ENCODE measurements at places on chromosomes 3 and 15.

GRCh38 chr3:171874251-171874681 is 31.1 kb downstream of the TMEM212 start:
- DNase-seq, result no peak

GRCh38 chr15:34366271-34367065 is 528 bp downstream of the LPCAT4 start:
- peak; percentile 35 for DNase-seq

- no peak for DNase-seq
Observed at GRCh38 chr15:64865998-64866520, 24.3 kb downstream of the PLEKHO2 start.

GRCh38 chr15:101088788-101089578 is 162.9 kb downstream of the CHSY1 start:
- DNase-seq, result peak; percentile 53

- no peak for DNase-seq
Observed at GRCh38 chr3:142224482-142225072, 808 bp downstream of the GK5 start.

DNA sequence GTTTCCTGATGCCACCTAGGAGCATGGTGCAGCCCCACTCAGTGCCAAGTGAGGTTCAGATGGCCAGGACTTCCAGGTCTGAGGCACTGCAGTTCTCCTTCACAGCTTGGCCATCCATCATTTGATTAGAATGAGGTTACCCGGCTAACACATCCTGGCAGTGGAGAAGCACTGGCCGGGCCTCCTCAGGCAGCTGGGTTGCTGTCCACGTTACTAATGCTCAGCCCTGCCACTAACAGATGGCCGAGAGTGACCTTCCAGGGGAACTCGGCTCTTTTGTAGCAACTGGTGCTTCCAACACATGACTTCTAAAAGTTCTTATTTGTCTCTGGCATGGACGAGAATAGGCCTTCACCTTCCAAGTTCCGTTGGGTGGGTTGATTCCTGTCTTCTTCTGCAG is 204.6 kb upstream of the CFAP20DC start:
- DNase-seq, result no peak

- no peak for DNase-seq
Observed at GRCh38 chr15:58489289-58490085, 57.7 kb downstream of the LIPC start.

GRCh38 chr15:29770796-29771195 is 51.5 kb downstream of the TJP1 start:
- DNase-seq, result no peak

- no peak for DNase-seq
Observed at GRCh38 chr3:155211266-155211665, 82.2 kb downstream of the STRIT1 start.

DNA sequence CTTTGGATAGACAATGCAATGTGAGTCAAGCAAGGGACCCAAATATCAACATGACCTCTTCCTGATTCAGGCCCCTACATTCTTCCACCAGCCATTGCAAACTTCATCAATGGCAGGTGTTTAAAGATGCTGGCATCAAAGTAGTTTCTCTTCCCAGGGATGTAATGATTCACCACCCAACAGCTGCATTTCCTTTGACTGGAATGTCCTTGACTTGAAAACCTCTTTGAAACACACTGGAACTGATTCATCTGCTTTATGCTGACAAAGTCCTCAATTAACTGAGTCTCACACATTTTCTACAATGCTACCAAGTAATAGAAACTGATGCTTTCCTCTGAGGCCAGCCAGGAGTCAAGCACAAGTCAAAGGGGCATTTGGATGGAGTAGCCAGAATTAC is 385.5 kb downstream of the GBE1 start:
- no peak for DNase-seq

DNA sequence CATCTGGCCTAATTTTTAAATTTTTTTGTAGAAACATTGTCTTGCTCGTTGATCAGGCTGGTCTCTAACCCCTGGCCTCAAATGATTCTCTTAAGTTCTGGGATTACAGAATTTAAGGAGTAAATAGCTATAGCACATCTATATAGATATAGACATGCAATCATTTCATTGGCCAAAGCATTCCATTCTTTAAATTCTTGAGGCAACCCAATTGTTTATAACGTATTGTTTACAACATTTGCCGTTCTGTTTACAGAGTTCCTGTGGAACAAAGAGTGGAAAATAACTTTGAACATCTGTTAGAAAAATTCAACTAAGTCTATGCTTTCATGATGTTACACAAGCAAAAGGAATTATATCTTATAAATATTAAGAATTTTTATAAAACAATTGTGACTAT is 205.2 kb upstream of the ROBO2 start:
- no peak for DNase-seq

DNA sequence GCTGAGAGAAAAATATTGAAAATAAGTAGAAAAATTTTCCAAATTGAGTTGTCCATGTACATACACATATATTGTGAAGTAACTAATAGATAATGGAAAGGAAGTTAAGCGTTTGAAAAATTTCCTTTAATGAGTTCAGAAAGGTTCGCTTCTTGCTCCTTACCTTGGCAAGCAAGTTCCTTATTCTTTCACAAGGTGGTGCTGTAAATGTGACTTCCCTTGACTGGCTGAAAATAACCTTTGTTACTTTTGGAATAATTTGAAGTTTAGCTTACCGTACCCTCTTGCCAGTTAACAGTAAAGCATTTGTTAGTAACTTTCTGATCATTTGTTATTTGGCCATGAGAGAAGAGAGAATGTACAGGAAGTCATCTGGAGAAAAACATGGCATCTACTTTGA is 41.6 kb downstream of the PYDC2 start:
- no peak for DNase-seq

- no peak for DNase-seq
Observed at GRCh38 chr15:31295658-31296057, 31.0 kb upstream of the KLF13 start.

- DNase-seq, result no peak
Observed at GRCh38 chr3:134766290-134766689, 28.8 kb upstream of the EPHB1 start.

DNA sequence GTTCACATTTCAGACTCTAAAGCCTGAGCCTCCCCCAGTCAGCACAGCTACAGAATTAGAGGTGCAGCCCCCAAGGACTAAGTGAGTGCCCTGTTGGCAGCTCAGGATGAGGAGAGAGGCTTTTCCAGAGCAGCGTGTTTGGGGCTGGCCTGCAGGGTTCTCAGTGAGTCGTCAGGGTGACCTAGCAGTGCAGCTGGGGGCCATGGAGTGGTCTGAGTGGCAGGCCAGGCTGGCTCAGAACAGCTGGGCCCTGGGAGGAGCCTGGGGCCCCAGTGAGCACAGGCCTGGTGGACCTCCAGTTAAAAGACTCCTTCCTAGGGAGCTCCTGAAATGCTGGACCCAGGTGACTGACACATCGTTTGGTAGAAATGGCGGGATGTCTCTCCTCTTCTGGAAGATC is 108.3 kb downstream of the SLC49A4 start:
- no peak for DNase-seq

GRCh38 chr3:71303627-71304200 is 279.8 kb downstream of the FOXP1 start:
- DNase-seq, result no peak

GRCh38 chr3:180421721-180422120 is 180.2 kb upstream of the TTC14 start:
- no peak for DNase-seq

GRCh38 chr15:73079565-73079964 is 27.3 kb downstream of the NEO1 start:
- no peak for DNase-seq

GRCh38 chr3:65625305-65625704 is 413.4 kb downstream of the MAGI1 start:
- no peak for DNase-seq

- no peak for DNase-seq
Observed at GRCh38 chr3:190552969-190553759, 39.3 kb downstream of the IL1RAP start.

- no peak for DNase-seq
Observed at GRCh38 chr15:44736181-44736765, at the start of gene TRIM69. Gene TRIM69, plus strand, starts transcription at chr15:44736528. Its CDS starts 177 bp downstream, at chr15:44736705.

DNA sequence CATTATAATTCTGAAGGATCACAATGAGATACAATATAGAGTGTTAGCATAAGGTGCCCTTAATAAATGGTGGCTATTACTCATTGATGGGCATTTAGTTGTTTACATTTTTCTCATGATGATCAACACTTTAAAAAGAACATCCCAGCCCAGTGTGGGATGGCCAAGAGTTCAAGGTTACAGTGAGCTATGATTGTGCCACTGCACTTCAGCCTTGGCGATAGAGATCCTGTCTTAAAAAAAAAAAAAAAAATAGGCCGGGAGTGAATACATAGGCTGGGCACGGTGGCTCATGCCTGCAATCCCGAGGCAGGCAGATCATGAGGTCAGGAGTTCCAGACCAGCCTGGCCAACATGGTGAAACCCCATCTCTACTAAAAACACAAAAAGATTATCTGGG is 1.6 kb upstream of the FXR1 start:
- no peak for DNase-seq

GRCh38 chr3:43218921-43219320 is 67.4 kb upstream of the SNRK start:
- DNase-seq, result no peak

DNA sequence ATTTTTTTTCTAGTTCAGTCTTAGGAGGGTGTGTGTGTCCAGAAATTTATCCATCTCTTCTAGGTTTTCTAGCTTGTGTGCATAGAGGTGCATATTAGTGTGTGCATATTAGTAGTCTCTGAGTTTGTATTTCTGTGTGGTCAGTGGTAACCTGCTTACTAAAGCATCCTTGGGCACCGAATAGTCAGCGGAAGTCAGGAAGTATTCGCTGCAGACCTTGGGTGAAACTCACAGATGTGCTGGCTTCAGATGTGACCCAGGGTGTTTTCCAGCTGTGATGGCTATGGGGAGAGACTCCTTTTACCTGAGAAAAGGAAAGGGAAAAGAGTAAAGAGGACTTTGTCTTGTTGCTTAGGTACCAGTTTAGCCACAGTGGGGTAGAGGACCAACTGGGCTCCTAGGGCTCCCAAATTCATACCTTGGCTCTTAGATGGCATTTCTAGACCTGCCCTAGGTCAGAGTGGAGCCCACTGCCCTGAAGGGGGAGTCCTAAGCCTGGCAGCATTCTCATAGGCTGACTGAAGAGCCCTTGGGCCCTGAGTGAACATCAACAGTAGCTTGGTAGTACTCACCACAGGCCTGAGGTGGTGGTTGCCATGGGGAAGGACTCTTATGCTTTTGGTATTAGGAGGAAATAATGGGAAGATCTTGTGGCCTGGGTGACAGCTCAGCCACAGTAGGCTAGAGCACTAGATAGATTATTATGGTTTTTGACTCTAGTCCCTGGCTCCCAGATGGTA is 286.0 kb upstream of the ZPLD1 start:
- DNase-seq, result no peak

- DNase-seq, result no peak
Observed at GRCh38 chr3:16801223-16801622, 83.5 kb upstream of the PLCL2 start.

DNA sequence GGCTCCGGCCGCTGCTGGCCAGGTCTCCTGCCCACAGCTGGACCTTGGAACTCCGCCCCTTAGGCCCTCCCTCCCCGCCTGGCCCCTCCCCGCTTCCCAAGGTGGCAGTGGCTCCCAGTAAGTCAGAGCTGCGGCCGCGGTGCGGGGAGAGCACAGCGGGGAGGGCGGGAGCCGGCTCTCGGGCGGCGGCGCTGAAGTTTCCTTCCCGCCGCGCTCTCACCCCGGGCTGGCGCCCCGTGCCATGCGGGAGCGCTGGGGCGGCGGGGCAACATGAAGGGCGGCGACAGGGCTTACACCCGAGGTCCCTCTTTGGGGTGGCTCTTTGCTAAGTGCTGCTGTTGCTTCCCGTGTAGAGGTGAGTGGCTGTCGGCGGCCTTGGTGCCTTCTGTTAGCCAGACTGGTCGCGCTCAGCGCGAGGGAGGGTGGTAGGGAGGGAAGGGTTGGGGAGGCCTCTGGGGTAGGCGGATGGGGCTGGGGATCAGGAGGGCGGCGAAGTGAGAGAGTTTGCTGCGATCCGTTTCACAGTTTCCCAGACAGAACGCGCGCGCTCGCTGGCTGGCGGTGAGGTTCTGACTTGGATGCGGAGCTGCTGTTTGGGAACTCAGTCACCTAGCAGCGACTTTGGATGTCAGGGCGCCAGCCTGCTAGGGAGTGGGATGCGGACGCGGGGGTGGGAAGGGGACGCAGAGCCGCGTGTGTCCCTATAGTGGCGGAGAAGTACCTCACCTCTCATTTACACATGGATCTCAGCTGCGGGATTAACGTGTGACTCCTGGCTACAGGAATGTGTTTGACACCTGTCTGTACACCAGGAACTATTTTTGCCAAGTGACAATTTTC is 145.5 kb upstream of the UMPS start:
- DNase-seq, result peak; percentile 28

GRCh38 chr15:47439146-47440111 is 277.9 kb upstream of the SEMA6D start:
- no peak for DNase-seq

DNA sequence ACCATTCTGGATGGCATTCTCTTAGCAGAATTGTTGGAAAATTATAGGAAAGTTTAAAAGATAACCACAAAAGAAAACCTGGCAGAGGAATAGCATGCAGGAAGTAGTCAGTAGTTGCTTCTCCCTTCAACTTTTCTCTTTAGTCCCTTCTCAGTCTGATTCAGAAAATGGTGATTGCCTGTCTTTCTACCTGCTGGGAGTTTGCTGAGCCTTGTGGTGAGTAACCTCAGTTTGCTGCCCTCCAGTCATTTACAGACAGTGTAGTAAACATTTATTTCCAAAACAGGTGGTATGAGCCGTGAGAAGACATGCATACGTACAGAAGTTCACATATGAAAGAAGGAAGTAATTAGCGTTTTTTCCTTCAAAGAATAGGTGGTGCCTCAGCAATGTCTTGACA is 224.7 kb upstream of the POU1F1 start:
- no peak for DNase-seq

DNA sequence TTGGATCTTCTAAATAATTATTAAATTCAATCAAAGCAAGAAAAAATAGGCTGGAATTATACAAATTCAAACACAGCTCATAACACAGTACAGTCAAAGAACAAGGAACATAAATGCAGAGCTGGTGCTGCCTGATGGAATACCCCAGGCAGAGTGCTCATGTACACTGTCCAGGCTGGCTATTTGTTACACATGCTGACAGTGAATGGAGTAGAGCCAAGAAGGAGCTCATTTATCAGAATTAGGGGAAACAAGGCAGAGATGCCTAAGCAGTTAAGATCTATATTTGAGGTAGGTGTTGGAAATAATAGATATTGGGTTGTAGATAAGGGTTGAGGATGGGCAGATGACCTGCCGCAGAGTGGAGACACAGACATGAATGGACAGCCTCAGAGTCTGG is 788.2 kb upstream of the ARPP21 start:
- DNase-seq, result no peak

- DNase-seq, result no peak
Observed at GRCh38 chr3:10226293-10226692, 22.0 kb upstream of the TATDN2 start.

DNA sequence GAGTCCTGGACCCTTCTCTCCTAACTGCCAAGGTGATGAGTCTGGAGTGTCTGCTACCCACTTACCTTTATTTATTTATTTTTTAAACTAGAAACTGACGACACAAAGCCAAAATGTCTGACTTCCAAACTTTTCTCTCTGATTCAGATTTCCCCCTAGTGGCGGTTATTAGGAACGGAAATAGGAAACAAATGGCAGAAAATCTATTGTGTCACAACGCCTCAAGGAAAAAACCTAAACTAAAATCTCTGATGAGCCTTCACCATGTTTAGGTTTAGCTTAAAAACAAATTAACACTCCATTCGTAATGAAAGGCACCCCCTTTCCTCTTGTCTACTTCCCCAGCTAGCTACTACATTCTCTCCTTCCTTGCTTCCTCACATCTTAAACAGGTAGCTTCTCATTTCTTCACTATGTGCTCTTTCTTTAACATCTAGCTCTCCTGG is 94.0 kb upstream of the MEX3B start:
- peak; percentile 13 for DNase-seq

All from central memory CD4-positive, alpha-beta T cell (primary cell).